Heart right ventricle (tissue), 16 donors: ENCODE measurements at places on chromosomes 5 and 9. TPM values are rescaled to one million over a fixed set of nuclear protein-coding genes. Genes with fewer than 3 reads are reported as not detected.

The CDO1 gene
- 5.3 TPM for total RNA-seq

DNA sequence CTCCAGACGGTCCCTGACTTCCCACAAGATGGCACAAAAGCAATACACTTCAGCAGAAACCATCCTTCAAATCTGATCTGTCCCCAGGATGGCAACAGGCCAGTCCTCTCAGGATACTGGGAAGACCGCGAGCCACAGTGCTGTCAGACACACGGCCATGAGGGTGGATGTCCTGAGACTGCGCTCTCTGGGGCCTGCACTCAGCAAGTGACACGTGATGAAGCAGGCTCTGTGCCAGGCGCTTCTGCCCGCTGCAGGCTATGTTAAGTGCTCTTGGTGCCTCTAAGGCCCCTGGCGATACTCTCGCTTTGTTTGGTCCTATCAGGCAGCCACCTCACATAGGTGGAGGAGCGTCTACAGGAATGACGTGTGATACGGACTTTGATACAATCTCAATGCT is 7.1 kb downstream of the BRD9 start:
- peak; percentile 77 for DNase-seq

The MLANA gene
- total RNA-seq: not detected

DNA sequence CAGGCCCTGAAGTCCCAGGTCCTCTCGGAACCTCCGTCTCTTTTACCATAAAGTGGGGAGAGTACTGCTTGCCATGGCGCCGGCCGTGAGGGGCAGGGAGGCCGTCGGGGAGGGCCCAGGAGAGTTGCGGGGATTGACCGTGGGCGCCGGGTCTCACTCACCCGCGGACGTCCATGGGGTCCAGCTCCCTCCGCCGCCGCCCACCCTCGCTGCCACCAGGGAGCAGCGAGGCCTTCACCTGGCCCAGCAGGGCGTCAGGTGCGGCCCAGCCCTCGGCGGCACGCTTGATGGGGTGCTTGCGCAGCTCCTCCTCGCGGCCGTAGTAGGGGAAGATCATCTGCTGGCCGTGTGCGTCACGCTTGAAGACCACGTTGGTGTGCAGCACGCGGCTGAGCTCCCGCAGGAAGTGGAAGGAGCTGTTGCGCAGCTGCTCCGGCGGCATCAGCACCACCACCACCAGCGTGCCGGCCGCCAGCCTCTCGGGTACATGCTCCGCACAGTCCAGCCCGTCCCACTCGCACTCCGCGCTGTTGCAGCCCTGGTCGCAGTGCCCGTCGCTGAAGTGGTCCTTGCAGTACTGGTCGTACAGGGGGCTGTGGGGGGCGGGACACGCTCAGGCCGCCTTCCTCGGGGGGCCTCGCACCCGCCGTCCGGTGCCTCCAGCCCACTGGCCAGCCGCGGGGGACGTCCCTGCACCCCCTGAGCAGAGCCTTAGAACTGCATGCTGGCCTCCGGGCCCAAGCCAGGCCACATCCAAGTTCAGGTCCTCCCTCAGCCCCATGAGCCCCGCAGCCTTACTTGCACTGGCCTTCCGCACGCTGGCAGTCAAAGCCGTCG is 21.9 kb upstream of the SEC16A start:
- DNase-seq: no peak

DNA sequence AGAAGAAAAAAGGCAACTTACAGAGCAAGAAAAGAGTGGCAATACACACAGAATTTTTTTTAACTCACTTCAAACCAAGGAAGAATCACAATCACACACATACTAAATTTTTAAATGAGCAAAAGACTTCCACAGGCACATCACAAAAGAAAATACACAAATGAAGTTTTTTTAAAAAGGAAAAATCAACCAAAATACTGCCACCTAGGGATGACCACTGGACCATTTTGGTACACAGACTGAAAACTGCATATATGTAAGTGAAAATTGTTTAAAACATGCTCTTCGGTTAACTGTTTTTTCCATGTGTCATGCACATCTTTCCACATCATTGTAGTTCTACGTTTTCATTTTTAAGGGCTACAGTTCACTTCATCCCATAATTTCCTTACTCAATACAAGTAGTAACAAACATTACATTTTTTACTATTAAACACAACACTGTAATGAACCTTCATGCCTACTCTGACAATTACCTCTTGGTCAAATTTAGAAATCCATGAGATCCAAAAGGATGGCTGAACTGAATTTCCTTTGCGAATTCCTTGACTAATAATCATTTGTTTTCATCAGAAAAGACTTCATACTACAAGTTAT is 79.0 kb downstream of the FBXW11 start:
- no peak for DNase-seq

DNA sequence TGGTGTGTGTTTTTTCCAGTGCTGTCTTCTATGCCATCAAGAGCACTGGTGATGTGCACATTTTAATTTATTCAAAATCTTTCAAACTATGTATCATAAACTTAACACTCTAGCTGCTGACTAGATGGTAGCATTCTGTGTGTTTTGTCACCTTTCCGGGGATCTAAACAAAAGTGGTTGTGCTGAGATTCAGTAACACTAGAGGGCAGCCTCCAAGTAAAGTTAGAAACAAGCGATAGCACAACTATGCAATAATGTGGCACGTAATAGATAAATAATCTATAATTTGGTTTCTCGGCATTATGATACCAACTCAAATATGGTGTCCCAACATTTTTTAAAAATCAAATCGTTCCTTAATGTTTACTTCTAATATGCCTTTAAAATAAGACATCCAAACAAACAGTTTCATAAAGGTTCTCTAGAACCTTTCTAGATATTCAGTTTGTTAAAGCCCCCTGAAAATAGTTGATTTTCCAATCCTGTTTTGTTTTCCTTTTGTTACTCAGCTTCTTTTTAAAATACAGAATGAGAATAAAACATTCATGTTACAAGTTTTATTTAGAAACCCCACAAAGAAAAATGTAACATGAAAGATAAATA is 16.9 kb downstream of the SEMA6A start:
- DNase-seq: no peak

- DNase-seq: peak; percentile 1
Observed at GRCh38 chr5:150153957-150154617, 1.6 kb downstream of the PDGFRB start.

DNA sequence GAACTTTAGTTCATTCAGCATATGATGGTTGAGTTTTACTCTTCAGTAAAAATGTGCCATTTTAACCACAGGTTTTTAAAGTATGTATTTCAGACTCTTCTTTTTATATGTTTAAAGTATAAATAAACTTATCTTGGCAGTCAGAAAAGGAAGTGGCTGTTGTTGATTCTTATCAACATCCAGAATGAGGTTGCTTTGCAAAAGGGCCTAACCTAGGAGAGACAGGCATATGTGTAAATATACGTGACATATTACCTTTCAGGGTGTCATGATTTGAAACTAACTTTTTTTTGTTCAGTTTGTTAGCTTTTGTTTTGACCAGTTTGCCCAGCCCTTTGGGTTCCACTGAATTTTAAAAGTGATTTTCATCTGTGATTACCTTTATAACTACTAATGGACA is 7.4 kb downstream of the SMARCA2 start:
- no peak for DNase-seq

The HTR4 gene
- 0.39 TPM for total RNA-seq

The MYMK gene
- total RNA-seq: not detected

- no peak for DNase-seq
Observed at GRCh38 chr5:55638455-55638854, 73.7 kb downstream of the SLC38A9 start.

DNA sequence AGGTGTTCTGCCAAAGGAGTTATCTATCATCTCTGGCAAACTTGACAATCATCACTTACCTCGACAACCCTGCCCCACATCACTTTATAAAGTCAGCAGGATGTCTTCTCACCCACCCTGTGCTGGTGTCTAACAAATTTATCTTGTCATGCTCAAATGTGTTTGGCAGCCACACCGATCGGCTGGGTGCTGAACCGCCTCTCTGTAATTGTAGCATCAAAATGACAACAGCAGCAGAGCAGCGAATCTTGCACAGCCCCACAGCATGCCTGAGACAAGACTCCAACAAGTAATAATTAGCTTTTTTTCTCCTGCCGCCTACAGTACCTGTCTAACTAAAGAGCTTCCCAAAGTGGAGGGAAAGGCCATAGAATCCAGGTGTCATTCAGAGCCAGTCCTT is 176.2 kb downstream of the NR3C1 start:
- no peak for DNase-seq

DNA sequence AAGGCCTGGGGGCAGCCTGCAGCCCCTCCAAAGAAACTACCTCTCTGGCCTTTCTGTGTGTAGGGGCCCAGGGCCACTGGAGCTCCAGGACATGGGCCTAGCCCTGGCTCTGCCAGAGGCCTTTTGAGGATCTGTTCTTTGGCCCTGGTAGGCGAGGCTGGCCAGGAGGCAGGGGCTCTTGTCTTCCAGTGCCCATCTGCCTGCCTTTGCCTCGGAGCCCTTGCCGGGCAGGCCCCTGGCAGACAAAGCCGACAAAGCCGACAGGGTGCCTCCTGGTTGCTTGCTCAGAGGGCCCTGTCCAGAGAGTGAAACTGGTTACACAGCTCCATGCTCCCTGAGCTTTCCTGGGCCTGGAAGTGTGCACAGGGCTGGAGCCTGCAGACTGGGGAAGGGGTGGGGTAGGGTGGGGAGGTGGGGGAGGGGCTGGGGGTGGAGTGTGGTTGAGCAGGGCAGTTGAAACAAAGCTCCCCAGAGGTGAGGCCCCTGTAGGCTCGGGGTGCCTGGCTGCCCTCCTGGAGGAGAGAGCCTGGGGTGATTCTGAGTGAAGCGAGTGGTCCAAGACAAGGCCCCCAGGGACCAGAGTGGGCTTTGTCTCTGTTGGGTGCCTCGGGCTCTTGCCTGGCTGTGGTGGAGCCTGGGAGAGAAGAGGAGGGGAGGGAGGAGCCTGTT is 29.3 kb downstream of the PTPA start:
- DNase-seq: peak; percentile 46

The ATP6V1G1 gene
- total RNA-seq: 61.4 TPM

DNA sequence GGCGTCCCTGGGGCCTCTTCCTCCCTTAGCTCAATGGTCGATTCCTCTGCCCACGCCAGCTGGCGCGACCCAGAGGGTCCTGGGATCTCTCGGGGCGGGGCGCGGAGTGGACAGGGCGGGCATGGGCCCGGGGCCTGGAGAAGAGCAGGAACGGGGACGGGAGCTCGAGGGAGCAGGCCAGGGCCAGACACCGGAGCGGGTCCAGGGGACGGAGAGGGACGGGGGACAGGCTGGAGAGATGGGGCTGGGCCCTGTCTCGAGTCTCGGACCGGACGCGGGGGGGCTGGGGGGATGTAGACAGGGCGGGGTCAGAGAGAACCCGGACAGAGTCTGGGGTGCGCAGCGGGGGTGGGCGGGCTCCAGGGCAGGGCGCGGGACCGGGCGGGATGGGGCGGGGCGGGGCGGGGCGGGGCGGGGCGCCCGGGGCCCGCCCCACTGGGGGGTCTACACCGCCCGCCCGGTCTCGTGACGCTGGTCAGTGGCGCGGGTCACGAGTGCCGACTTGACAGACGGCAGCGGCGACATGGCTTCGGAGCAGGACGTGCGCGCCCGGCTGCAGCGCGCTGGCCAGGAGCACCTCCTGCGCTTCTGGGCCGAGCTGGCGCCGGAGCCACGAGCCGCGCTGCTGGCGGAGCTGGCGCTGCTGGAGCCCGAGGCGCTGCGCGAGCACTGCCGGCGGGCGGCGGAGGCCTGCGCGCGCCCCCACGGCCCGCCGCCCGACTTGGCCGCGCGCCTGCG is at the start of gene UAP1L1:
UAP1L1 (plus strand) TSS at position 508 of the 738 bp plus-strand sequence; CDS start at position 524, 16 bp downstream.
- peak; percentile 80 for DNase-seq

DNA sequence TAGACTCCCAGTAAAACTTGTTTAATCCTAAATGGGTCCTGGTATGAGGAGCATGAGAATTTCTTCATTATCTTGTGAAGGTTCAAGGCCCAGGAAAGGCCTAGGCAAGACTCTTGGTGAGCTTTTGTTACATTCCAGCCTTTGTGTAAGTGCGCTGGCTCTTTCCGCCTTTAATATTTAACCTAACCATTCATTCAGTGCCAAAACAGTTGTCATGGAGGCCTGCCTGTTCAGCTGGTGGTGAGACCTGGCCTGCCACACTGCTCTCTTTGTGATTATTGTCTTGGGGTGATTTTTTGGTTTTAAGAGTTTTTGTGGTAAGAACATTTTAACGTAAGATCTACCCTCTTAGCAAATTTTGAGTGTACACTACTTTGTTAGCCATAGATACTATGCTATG is 127.5 kb upstream of the WWC1 start:
- DNase-seq: no peak

DNA sequence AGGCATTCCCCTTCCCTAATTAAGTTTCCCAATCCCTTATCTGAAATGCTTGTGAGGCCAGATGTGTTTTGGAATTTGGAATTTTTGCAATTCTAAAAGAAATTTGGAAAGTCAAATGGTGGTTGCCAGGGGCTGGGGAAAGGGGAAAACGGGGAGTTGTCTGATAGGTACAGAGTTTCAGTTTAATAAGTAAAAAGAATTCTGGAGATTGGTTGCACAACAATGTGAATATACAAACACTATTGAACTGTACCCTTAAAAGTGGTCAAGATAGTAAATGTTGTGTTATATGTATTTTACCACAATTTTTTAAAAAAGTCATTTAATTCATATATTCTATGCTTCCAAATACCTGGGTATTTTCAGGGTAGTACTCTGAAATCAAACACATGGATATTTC is 154.5 kb downstream of the ADAMTS12 start:
- DNase-seq: no peak

The IFNE gene
- total RNA-seq: not detected

The RAPGEF6 gene
- 12.7 TPM for total RNA-seq
